Left renal cortex interstitium (tissue), 4 donors: ENCODE measurements at places on chromosomes 11 and 22. TPM values are rescaled to one million over a fixed set of nuclear protein-coding genes. Genes with fewer than 3 reads are reported as not detected.

GRCh38 chr11:122201106-122201505 is 85.1 kb upstream of the BLID start:
- DNase-seq, result no peak

DNA sequence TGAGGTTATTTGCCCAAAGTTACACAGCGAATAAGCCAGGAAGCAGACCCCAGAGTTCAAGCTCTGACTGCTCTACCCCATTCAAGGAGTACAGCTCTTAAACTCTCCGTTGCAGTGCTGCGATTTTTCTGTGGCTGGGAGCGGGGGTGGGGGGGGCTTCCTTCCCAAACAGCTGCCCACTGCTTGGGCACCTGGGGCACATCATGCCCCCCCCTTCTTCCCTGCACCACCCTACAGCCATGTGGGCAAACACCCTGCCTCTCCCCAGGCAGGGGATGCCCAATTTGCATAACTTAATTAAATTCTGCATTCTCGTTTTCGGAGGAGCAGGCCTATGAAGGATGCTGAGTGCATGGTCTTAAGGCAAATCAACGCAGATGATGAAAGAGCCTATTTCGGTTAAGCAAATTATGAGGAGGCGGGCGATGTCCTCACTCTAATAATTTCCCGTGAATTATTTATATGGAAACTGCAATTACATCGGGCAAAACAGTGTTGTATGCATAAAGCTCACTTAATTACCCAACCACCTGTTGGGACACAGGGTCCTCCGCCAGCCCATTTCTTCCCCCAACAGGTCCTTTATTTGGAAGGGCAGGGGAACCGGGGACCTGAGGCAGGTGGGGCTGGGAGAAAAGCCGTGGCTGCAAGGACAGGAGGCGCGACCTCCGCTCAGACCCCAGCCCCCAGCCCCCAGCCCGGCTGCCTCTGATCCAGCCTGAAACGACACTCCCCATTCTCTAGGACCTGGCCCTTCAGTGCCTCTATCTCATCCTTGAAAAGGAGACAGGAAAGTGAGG is 610.5 kb downstream of the BUD13 start:
- no peak for DNase-seq

GRCh38 chr11:66694056-66694410 is 16.3 kb upstream of the RBM4B start:
- no peak for DNase-seq

DNA sequence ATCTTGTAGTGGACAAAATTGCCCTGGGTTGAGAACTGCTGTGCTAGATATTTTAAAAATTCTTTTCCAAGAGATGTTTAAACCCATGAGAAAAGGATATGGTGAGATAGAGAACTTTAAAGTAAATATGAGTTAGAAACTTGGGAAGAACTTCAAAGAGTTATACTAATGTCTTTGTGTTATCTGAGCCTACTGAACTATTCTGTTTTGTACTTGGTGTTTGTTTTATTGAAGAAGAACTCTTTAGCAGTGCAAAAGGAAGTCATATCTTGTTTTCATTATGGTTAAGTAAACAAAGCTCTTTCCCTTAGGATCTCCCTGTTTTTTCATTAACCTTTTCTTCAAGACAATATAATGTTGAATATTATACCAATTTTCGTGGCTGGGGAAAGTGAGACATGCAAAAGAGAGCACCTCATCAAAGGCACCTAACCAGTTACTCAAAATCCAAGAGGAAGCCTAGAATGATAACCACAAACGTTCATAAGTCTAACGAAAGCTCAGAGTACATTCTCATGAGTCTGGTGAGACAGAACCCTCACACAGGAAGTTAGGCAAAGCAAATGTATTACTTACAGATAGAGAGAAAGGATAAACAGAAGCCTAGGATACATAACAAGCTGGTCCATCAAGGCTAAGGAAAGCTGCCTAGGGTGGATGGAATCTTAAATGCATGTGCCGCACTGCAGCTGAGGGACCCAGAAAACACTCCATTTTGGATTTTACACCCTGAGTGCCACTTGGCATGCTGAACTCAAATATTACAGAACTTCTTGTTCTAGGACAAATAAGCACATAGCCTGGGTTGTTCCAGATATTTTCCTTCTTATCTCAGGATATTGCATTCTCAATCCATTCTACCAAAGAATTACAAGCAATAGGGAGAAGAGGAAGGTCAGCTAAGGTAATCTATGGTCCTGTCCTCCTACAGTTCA is 112.5 kb upstream of the ANO3 start:
- no peak for DNase-seq

DNA sequence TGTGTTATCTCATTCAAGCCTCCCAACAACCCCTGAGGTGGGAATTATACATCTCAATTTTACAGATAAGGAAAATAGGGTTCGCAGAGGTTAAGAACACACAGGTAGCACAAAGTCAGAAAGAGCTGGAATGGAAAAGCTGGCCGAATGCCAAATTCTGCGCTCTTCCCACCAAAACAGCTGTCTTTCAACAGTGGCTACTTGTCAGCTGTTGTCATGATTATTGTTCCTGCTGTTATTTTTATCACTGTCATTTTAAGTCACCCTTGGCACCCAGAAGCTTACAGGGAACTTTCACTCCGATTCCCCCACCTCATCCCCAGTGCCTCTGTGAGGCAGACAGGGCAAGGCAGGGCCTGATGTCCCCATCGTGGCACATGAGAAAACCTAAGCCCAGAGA is 74.5 kb upstream of the CSNK2A3 start:
- DNase-seq, result no peak

- DNase-seq, result no peak
Measured at GRCh38 chr11:89495951-89496350, 4.8 kb upstream of the NOX4 start.

DNA sequence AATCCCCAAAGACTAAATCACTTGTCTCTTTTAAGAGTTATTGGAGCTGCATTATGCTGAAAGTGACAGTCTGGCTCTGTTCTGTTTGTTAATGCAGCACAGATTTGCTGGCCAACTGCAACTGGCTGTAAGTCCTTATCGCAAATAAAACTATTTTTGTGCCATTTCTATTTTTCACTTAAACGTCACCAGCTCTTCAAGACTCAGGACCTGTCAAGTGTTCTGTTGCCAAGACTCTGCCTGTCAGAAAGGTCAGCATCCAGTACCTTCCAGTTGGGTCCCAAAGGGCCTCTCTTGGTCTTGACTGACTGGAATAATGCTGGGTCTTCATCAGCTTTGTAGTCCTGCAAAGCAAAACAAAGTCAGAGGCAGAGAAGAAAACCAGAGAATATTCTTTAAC is 45.6 kb downstream of the PITPNB start:
- no peak for DNase-seq

GRCh38 chr11:74550991-74551753 is 41.2 kb upstream of the POLD3 start:
- no peak for DNase-seq

DNA sequence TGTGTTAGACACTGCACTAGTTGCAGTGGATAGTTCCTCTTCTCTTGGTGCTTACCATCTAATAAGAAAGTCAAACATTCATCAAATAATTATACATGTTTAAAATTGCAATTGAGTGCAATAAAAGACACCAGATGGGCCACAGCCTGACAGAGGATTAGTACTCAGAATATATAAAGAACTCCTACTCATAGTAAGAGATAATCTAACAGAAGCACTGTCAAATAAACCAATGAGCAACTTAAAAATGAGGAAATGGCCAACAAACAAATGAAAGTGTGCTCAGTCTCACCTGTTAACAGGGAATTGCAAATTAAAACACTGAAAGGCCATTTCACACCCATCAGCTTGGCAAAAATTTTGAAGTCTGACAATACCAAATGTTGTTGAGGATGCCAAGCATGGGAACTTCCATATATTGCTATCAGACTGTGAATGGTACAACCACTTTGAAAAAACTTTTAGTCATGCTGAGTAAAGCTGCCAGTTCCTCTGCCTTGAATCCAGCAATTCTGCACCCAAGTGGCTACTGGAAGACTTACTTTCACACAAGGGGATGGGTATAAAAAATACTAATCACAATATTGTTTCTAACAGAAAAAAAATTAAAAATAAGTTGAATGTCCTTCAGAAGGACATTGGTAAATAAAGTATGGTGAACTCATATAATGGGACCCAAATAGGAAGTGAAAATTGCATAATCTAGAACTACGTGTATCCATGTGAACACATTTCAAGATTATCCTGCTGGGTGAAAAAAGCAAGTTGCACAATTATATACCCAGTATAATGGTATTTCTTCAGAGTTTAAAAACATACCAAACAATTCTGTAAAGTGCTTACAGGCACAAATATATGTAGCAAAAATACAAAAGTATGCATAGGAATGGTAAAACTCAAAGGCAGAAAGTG is 41.4 kb upstream of the CREB3L1 start:
- DNase-seq, result no peak

DNA sequence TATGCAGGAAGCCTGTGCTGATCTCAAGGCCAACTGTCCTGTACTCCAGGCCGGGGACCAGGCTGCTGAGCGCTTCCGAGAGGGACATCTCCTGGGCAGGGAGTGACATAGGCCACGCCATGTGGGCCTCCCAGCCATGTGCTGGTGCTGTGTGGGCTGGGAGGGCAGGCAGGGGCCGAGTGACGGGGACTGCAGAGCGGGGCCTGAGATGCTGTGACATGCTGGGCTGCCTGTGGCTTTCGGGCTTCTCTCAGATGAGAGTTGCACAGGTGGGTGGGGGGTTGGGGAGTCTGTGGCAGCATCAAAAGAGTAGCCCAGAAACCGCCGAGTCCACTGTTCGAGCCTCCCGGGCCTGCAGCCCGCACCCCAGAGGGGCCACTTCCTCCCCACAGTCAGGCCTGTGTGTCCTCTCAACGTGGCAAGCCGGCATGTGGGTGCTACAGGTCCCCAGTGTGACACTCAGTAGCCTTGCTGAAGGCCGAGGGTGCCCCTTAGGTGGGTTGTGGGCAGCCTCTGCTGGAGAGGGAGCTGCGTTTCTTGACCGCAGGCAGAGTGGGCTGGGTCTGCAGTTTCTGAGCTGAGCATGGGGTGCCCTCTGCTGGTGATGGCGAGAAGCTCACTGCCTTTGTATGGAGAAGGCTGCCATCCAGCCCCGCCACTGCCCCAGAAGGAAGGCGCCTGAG is 101.2 kb downstream of the BCR start:
- DNase-seq, result peak; percentile 65

GRCh38 chr11:65716774-65717405 is 3.7 kb downstream of the RNASEH2C start:
- DNase-seq, result no peak

DNA sequence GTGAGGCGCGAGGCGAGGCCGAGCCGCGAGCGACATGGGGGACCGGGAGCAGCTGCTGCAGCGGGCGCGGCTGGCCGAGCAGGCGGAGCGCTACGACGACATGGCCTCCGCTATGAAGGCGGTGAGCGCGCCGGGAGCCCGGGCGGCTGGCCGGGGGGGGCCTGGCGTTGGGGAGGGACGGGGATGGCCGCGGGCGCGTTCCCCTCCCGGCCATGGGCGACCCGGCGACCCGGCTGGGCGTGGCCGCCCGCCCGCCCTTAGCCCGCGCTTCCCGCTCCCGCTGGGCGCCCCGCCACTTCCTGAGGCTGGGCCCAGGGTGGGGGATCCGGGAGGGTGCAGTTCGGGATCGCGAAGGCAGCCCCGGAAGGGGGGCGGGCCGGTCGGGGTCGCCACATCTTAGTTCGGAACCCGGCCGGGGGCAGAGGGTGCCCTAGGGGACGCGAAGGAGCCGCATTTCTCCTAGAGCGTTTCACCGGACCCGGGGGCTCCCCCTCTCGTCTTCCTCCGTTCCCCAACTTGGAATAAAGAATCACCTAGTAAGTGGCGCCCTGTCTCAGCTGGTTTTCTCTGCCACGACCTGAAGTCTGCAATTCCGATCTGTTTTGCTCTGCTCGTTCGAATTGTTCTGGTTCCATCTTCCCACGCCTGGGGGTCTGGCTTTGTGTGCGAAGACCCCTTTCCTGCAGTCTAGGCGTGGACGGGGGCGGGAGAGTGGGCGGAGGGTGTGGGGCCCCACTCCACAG is 536 bp downstream of the YWHAH start:
- DNase-seq, result no peak

DNA sequence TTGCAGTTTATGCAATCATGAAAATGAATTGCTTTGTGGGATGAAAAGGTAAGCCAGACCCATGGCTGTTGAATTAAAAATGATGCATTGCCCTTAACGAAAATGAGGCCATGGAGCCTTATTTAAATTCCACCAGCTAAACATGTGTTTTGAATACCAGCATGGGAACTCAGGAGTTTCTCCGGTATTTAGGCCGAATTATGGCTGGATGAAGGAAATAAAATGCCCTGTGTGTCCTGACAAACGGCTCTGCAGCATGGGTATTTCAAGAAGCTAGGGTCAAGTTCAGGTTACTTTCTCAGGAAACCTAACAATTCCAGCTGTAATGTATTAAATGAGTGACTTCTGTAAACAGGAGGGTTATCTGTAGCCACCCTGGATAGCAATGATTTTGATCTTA is 38.3 kb downstream of the AMOTL1 start:
- DNase-seq, result no peak

- no peak for DNase-seq
Measured at GRCh38 chr11:72584939-72585597, 89.2 kb downstream of the PDE2A start.

GRCh38 chr11:46696212-46696558 is 4.2 kb downstream of the ARHGAP1 start:
- no peak for DNase-seq

DNA sequence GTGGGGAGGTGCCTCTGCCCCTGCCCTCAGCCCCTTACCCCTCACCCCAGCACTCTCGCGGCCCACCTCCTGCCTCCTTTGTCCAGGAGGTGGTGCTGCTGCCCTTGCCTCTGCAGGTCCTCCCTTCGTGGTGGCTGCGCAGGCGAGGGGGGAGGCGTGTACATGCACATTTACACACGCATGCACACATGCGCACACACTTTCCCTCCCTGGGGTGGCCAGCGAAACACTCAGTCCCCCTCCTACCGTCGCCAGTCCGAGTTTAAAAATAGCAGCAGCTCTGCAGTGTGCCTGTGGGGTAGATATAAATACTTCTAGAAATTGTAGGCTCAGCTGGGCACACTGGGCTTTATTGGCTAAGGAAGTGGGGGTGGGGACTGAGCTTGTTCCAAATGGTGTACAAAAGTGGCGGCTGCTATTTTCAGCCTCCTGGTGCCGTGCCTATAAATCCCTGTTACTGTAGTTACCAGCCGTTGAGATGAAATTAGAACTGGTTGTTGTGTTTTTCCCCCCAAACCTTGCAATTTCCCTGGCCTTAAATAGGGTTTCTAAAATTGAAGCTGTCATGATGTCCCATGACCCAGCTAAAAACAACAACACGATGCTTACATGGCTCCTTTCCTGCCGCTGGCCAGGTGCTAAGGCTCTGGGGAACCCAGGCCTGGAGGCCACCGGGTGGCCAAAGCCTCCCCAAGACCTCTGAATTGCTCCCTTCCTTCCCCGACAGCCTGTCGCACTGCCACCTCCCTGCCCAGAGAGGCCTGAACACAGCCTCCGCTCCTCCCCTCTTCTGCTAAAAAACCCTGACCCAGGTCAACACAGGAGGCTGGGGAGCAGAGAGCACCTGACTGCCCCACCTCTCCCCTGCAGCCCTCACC is 12.4 kb downstream of the PICK1 start:
- no peak for DNase-seq

- no peak for DNase-seq
Measured at GRCh38 chr11:9823887-9824385, 160.1 kb downstream of the SWAP70 start.

HBB gene
- polyA plus RNA-seq, result 178 TPM

AMOTL1 gene
- 45.4 TPM for polyA plus RNA-seq
